ENCODE measurements at places on chromosomes 13 and 19.

DNA sequence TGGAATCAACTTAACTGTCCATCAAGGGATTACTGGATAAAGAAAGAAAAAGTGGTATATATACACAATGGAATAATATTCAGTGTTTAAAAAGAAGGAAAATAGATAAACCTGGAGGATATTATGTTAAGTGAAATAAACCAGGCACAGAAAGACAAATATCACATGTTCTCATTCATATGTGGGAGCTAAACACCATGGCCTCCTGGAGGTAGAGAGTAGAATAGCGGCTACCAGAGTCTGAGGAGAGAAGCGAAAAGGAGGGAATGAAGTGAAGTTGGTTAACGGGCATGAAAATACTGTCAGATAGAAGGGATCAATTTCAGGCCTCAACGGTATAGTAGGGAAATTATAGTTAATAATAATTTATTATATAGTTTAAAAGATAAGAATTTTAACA, 147.5 kb upstream of the OBI1 start:
- no peak for DNase-seq

DNA sequence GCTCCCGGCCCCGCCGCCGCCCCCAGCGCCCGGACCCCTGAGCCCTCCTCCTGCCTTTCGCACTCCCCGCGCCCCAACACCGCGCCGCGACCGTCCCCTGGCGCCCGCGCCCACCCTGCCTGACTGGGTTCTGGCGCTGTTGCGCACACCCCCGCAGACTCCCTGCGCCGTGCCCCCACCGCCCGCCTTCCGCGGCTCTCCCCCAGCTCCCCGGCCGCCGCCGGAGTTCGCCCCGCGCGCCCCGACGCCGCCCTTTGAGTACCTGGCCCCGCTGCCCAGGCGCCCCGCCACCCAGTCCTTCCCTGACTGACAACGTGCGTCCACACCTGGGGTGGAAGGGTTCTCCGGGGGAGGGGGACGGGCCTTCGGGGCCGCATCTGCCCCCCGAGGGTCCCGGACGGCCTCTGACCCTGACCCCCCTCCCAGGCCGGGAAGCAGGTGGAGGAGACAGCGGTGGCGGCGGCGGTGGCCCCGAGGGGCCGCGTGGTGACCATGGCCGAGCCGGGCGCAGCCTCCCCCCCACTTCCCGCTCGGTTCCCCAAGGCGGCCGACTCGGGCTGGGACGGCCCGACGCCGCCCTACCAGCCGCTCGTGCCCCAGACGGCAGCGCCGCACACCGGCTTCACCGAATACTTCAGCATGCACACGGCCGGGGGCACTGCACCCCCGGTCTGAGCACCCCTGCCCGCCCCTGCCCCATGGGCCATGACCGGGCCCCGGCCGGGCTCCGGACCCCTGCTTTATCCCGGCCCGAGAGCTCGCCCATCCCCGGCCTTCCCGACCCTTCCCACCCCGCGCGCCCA, 1.4 kb upstream of the MEGF8 start:
- DNase-seq, result no peak

DNA sequence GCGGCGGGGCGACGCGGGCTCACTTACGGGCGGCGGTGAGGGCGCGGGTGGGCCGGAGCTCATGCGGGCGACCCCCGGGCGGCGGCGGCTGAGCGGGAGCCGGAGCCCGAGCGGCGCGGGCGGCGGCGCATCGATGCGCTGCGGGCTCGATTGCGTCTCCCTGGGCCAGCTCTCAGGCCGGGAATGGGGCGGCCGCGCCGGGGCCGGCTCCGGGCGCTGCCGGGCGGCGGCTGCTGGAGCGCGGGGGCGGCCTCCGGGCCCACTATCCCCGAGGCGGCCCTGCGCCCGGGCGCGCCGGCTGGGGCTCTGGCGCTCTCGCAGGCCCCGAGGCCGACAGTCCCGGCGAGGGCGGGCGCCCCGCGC, 1.4 kb upstream of the TSHZ3 start:
- DNase-seq, result peak; percentile 31

DNA sequence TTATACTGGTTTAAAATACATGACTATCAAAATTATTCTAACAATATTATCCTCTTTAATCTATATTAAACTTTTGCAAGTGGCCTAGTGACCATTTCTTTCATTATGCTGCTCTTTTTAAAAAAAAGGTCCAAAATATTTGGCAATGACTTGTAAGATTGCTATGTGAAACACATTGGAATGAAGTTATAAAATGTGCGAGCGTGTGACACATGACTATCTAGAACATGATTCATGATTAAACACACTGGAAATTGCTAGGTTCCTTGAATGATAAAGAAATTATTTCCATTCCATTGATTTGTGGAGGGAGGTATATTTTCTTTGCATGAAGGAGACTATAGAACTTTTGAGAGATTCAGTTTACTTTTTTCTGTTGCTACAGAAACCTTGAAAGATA, 739.1 kb downstream of the DIAPH3 start:
- peak; percentile 51 for DNase-seq

DNA sequence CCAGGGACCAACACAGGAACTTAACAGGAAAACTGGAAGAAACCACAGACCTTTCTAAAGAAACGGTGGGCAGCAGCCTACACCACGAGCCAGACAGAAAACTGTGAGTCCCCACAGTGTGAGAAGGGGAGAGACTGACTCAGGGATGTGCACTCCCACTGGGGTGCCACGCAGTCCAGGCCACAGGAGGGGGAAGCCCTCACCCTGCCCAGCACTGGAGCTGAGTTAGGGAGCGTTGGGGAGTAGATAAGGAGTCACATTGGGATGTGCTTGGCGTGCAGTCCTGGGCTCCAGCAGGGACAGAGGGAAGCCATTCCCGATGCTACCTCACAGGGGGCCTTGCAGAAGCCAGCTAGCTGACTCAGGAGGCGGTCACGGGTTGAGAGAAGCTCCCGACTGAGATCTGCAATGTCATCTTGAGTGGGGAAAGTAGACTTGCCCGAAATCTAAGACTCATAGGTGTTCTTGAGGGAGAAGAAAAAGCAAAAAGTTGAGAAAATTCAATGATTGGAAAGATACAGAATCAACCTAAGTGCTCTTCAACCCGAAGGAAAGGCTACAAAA, 17.3 kb downstream of the SIGLEC8 start:
- DNase-seq, result no peak

DNA sequence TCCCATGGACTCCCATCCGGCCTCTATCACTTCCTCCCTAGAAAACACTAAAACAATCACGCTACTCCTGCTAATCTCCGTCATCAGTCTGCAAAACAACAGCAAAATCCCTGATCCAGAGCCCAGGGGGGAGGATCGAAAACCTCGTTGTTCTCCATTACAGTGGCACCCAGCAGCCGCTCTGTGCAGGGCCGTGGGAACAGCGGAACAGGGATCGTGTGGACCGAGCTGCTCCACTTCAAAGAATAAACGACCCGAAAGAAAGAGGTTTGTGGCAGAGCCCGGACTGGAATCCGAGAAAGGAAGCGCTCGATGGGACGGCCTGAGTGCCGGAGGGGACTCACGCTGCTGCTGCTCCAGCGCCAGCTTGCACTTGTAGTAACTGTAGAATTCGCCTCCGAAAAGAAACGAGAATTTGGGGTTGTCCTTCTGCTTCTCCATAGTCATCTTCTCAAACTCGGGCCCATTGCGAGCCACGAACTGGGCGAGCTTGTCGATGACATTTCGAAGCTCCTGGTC, 652 bp downstream of the CHERP start:
- no peak for DNase-seq

GRCh38 chr13:30841154-30841553, 64.9 kb upstream of the MEDAG start:
- DNase-seq, result no peak

- peak; percentile 91 for DNase-seq
These were observed 10.7 kb upstream of the MKNK2 start for GRCh38 chr19:2061495-2062388.

GRCh38 chr19:6272411-6272791, 7.4 kb downstream of the MLLT1 start:
- DNase-seq, result no peak

- DNase-seq, result no peak
These were observed 166.6 kb downstream of the KLF12 start for GRCh38 chr13:73967397-73968165.

DNA sequence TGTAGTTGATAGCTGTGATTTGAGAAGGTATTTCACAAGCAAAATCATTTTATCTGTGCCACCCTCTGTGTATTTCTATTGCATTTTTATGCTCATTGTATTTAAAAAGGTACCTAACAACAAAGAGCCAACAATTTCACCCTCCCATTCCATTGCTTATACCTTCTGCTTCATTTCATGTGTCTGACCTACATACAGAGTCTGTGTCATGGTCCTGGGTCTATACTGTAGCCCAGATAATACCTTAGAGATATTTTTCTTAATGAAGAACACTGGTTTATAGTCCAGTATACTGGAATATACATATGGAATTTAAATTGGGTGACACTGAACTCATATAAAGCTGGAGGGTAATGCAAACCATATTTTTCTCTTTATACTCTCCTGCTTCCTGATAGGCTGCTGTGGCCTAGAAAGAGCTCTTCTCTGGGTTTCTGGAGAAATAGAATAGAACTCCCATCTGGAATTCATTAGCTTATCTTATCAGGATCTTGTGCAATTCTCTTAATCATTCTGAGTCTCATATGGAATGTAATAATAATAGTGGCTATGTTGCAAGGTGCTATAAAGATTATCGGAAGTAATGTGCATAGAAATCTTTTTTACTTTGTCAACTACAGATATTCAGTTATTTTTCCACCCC, 31.8 kb upstream of the SPART start:
- DNase-seq, result peak; percentile 76

DNA sequence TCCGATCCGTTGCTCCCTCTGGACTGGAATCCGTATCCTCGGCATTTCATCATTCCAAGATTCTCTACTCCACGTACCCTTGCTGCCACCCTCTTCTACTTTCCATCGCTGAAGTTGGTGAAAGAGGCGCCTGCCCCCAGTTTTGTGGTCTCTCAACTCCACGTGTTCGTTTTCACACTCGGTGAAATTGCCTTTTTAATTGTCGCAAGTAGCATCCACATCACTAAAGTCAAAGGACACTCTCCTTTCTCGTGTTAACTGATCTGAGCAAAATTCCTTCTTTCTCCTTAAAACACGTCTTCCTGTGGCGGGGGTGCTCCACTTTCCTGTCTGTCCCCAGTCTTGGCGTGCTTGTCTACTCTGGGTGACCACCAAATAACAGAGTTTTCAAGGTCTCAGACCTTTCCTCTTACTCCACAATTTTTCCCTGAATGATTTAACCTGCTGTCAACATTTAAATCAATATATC, 1.1 kb upstream of the TMTC4 start:
- no peak for DNase-seq

- DNase-seq, result no peak
These were observed 18.2 kb downstream of the UPF1 start for GRCh38 chr19:18849838-18850400.

GRCh38 chr13:30266756-30267155, 40.6 kb downstream of the KATNAL1 start:
- DNase-seq, result peak; percentile 50

DNA sequence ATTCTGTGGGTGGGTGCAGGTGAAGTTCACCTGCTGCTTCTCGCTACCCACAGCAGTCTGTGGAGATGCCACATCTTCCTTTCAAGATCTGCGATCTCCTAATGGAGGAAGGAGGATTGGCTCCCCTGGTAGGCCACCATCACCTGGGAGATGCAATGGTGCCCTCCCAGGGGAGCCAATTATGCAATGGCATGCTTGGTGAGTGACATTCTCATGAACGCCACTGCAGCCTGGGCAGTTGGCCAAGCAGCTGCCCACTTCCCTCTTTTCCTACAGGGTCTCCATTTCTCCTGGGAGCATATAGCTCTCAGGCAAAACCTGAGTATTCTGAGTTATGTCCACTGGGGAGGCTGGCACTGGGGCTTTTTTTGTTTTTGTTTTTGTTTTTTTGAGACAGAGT, 83.5 kb upstream of the KCTD15 start:
- no peak for DNase-seq

GRCh38 chr13:41139296-41139966, 6.8 kb upstream of the KBTBD6 start:
- DNase-seq, result peak; percentile 26

- no peak for DNase-seq
These were observed 147.2 kb upstream of the KLHL1 start for GRCh38 chr13:70255406-70255991.

GRCh38 chr13:35672611-35673010, 196.1 kb upstream of the MAB21L1 start:
- no peak for DNase-seq

DNA sequence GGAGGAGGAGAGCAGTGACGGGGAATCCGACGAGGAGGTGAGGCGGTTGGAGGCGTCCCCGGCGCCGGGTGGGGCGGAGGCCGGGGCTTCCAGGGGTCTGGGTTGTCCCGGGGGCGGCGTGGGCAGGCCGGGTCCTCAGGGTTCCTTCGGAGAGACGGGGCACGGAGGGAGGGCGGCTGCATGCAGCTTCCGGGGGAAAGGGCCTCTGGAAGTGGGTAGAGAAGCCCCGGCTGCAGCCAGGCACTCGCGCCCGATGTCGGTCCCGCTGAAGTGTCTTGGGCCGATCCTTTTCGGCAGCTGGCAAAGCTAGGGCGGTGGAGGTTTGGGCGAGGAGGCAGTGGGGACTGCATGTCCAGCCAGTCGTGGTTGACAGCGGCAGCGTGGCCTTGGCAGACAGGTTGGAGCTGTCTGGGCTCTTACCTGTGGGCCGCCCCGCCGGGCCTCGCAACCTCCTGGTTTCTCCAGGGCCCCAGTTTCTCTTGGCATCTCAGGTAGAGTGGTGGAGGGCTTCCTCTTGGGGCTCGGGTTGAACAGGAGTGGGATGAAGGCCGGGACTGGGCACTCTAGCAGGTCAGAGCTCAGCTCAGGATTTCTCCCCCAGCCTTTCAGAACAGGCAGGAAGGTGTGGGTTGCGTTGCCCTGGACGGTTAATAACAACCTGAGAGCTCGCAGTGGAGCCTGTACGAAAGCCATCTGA, 690 bp downstream of the KMT2B start:
- no peak for DNase-seq

DNA sequence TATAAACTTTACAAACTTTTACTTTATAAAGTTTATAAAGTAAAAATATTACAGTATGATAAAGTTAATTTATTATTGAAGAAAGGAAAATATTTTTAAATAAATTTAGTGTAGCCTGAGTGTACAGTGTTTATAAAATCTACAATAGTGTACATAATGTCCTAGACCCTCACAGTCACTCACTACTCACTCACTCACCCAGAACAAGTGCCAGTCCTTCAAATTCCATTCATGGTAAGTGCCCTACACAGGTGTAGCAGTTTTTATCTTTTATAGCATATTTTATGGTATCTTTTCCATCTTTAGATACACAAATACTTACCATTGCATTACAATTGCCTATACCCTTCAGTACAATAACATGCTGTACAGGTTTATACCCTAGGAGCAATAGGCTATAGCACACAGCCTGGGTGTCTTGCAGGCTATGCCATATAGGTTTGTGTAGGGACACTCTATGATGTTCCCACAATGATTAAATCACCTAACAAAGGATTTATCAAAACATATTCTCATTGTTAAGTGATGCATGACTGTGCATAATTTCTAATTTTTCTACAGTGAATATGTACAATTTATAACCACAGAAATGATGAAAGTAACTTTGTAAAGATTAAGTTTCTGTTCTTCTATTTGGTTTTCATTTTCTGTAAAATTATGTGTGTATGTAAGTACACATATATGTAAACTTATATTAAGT, 98.0 kb downstream of the SPRY2 start:
- no peak for DNase-seq

GRCh38 chr13:43963726-43964125, 84.0 kb downstream of the LACC1 start:
- DNase-seq, result no peak
